Central memory CD4-positive, alpha-beta T cell (primary cell): ENCODE measurements at places on chromosomes 3 and 15.

- no peak for DNase-seq
These were observed 9.4 kb downstream of the TCF12 start for GRCh38 chr15:56927816-56928215.

DNA sequence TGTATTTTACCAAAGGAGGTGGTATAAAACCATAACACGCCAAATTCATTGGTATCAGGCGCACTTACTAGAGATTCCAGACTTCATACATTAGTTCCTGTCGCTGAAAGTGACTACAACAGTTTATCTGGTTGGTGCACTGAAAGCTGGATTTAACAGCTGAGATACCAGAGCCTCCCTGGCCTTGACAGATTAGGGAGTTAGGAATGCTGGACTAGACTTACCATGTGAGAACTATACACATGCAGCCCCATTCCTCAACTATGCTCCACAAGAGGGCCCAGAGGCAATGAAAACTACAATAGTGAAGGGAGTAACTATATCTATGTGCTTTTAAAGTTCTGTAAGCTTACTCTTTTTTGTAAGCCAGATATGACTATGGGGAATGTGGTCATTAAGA, 174.4 kb downstream of the STAG1 start:
- DNase-seq: no peak

- peak; percentile 95 for DNase-seq
These were observed at the start of gene EHD4 for GRCh38 chr15:41972253-41973242. TSS of gene EHD4 (minus strand) at chr15:41972557. CDS start at chr15:41972494, 63 bp downstream.

DNA sequence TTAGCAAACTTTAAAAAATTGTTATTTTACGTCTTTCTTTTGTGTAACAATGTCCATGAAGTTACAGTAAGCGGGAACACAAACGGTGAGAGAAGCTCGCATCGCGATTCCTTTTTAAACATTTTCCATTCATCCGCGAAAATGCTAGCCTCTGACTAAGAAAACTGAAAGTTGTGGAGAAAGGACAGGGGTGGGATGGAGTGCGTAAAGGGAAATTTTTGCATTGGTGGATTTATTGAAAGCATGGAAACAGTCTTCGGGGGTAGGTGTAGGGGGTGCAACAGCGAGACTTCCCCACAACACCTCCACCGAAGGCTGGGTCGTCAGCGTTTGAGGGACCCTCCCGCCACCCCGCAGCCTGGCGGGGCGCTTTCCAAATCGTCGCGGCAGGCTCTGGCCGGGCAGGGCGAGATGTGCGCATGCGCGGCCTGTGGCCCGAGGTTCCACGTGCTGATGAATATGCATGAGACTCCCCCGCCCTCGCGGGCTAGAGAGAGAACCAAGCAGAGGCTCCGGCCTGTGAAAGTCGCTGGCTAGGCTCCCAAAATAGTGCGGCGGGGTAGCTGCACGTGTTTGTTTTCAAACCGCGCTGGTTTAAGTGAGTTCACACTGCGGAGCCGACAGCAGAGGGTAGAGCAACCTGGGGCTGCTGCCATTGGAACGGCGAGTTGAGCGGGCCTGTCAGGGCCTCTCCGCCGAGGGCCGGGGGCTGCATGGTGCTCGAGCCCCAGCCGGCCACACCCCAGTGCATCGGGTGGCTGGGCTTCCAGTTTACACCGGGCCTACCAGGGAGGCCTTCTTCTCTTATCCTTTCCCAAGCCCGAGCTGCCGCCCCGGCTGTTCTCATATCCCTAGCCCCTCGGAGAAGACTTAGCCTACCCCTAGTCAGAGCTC, 9.9 kb downstream of the ZIC1 start:
- DNase-seq: no peak

- no peak for DNase-seq
These were observed 39.9 kb upstream of the TBL1XR1 start for GRCh38 chr3:177237206-177237605.

GRCh38 chr3:191123946-191124345, 75.1 kb upstream of the OSTN start:
- DNase-seq: no peak

- no peak for DNase-seq
These were observed 96.0 kb downstream of the VPS8 start for GRCh38 chr3:184907681-184908649.

DNA sequence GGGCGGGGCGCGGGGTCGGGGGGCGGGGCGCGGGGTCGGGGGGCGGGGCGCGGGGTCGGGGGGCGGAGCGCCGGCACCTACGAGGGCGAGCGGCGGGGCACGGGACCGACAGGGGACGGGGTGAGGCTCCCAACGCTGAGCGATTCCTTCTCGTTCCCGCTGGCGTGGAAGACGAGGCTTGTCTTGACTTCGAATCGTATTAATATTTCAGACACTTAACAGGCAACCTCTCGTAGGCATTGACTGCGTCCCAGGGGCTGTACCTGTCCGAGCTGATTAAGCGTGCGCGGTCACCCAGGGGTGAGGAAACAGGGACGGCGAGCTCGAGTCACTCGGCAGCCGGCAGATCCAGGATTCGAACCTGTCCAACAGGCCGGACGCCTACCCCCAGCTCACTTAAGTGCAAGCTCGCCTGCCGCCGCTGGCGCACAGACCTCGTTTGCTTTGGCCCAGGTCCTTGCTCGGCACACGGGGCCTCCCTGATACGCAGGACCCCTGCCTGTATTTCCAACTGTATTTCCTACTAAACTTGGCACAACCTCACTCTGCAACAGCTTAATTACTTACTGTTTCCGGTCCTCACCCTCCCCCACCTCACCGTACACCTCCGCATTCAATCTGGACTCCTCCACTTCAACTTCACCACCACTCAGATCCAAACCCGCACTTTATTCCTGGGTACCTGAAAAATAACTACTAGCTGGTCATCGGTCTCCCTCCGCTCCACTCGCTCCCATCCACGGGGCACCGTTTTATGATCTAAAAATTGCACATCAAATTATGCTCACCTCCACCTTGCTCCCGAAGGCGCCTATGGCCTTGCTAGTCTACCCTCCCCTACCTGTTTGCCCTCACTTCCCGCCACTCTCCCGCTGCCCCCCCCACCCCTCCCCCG, 722 bp upstream of the ZXDC start:
- DNase-seq: no peak

- DNase-seq: no peak
These were observed 61.4 kb downstream of the CHCHD6 start for GRCh38 chr3:126765187-126766069.

DNA sequence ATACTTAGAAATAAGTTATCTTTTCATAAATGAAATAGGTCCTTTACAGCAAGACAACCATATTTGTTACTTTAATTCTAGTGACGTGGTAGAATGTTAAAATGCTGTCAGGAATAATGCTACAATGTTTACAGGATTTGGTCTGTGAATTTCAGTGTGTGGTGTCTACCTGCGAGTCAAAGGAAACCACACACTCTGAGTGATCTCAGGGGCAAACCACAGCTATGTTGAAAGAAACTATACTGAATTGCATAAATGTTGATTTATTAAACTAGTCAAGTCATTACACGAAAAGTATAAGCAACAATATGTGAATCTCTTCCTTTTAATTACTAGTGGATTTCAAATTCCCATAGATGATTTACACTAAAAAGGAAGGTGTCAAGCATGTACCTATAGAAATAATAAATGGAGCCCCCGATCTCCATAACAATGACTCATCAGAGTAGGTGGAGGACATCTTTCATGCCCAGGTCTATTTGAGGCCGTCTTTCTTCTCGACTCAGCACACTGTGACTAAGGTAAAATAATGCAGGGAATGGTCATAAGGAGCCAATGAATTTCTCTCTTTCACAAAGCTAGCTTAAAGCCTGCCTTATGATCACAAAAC, 463.0 kb downstream of the ERC2 start:
- DNase-seq: no peak
